Osteocyte (in vitro differentiated cells): ENCODE measurements at places on chromosomes 1 and 21. TPM values are rescaled to one million over a fixed set of nuclear protein-coding genes. Genes with fewer than 3 reads are reported as not detected.

DNA sequence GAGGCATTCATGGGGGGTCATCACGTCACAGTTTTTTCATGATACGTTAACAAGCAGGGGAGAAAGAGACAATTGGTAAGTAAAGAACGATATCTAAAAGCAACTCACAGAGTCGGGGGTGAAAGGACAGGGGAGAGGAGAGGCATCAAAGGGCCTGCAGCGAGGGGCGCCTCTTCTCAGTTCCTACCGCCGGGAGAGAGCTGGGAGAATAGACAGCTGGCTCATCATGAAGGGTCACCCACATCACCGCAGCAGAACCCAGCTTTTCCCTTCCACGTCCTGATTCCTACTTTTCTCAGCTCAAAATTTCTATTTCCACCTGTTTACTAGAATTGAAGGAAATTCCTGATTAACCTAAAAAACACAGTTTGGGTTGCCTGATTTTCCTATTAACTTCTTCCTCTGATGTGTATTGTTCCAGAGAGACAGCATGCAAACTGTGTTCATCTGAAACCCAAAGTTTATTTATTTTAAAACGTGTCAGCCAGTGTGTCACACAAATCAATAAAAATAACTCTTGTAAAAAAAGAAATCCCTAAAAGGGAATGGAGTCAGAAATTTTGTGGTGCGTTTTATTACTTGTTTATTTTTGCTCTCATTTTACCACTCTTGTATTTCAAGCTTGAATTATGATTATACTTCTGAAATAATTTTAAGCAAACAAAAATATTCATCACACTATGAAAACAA is 75.4 kb downstream of the SLC25A24 start:
- DNase-seq, result no peak

DNA sequence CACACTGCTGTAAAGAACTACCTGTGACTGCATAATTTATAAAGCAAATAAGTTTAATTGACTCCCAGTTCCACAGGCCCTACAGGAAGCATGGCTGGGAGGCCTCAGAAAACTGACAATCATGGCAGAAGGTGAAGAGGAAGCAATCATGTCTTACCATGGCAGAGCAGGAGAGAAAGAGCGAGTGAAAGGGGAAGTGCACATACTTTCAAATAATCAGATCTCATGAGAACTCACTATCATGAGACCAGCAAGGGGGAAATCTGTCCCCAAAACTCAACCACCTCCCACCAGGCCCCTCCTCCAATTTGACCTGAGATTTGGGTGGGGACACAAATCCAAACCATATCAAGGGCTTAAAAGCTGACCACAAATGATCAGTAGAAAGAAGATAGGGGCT is 493.2 kb downstream of the PTPRC start:
- DNase-seq, result no peak

DNA sequence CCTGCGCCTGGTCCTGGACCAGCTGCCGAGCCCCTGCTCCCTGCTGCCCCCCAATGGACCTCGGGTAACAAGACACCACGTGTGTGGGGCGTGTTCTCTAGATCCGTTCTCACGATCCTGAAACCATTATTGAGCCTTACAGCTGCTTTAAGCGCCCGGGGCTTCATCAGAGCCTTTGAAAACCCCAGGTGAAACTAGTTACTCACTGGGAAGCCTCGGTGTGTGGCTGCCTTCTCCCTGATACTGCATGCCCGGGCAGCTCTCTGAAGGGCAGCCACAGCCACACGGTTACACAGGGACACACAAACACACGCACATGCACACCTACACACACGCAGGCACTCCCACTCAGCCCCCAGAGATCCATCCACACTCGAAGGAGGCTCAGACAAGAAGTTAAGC is 5.3 kb downstream of the HES2 start:
- no peak for DNase-seq

GRCh38 chr1:160666079-160666442 is 19.2 kb upstream of the SLAMF1 start:
- no peak for DNase-seq

DNA sequence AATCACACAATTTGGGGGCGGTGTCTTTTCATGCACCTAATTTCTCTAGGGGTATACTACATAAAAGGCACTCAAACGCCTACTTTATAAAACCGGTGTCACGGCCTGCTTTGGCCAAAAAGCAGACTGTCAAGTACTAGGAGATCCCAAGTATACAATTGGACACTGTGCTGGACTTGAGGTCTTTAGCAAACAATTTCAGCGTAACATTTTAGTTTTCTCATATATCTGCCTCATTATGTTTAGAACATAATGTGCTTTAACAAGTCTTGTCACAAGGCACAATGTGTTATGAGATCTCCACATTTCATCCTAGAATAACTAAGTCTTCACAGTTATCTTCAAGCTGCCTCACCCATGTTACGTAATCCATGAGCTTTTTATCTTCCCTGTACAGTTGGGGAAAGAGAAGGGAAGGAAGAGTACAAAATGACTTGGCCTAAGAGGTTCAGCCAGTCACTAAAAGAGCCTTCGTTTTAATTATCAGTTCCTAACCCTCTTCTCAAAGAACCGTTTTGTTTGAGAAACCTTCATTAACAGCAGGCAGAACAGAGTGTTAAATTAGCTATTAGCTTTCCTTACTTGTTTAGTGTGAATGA is 1.7 kb downstream of the SSX2IP start:
- DNase-seq, result no peak

The RIPPLY3 gene
- total RNA-seq, result 0.21 and 0.27 TPM in 2 replicates
